ENCODE measurements at places on chromosomes 12 and 14.

DNA sequence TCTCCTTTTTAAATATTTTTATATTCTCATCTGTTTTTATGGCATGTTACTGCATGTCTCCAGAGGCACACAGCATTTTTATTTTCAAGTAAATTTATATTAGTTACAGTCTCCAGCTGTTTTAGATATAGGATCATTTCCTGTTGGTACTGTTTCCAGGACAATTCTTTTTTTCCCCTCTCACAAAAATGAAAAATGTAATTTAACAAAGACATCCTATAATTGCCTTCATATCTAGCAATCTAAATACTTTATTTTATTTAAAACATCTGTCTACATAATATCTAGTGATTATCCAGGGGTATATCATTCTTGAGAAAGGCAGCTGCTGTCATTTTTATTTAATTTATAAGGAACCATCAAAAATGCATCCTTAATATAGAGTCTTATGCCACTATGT, 272.4 kb upstream of the NPAS3 start:
- no peak for DNase-seq

DNA sequence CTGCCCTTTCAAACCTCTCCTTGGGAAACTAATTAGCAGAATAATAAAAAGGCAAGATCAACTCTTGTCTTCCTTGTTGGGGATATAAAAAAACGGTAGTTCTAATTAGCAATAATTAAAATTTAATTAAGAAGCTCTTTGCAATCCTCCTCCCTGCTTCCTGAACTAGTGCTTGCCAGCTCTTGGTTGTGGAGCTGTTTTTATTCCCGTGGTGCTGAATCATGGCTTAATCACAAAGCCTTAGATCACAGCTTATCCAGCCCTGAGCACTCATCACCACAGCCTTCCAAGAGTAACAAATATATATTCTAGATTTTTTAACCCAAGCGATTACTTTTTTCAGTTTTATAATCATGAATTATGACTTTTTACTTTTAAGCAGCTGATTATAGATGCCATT, 63.2 kb upstream of the INSM2 start:
- DNase-seq = no peak

DNA sequence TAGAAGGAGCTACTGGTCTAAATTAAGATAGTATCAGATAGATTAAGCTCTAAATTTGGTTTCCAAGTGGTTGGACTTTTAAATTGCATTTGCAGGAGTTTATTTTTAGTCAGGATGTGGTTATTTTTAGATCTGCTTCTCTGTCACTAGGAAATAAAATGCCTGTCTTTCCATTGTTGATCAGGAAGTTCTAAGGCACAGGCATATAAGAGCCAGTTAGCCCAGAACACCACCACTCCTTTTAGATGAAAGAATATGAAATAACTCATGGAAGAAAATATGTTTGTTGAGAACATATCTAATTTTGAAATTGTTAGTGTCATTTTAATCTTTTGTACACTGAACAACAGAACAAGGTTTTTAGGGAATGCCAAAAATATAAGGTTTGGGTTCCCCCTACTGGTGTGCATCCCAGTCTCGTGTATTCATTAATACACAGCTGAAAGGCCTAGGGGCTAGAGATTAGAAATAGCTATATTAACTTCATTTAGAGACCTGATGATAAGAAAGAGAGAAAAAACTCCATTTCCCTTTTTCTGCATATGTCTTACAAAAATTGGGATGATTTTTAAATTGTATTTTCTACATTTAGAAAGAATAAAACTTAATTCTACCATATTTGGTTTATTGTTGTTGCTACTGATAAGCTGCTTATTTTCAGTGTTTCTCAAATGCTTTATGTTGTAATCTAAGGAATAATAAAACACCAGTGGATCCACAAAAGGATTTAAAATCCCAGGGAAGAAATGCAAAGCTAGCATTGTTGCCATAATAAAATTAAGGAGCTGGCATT, 67.2 kb downstream of the RIC8B start:
- DNase-seq = no peak

- DNase-seq = no peak
Measured at GRCh38 chr12:96077081-96077480, 41.7 kb upstream of the LTA4H start.

- DNase-seq = no peak
Measured at GRCh38 chr12:527241-527640, 67.5 kb downstream of the B4GALNT3 start.

GRCh38 chr12:119012179-119012578, 30.8 kb downstream of the SRRM4 start:
- DNase-seq = no peak

GRCh38 chr12:37672655-37673260, 643.8 kb upstream of the ALG10B start:
- DNase-seq = no peak

DNA sequence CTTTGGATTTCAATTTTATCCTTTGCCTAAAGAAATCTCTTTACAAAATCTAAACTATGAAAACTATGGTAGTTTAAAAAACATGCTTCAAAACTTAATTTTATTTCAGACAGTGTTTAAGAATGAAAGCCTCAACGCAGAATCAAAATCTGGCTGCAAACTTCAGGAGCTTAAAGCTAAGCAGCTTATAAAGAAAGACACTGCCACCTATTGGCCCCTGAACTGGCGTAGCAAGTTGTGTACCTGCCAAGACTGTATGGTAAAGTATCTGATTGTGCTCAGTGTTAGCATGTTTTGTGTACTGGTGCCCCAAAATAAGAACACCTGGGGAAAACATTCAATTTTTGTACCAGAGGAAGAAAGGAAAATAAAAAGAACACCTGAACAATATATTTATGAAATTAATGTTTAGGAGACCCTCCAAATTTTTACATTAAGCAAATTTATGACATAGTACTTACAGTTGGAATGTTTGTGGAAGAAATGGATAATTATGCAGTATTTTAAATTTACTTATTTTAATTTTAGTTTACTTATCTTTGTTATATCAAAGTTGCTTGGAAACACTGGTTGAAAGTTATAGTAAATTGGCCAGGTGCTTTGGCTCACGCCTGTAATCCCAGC, 12.2 kb downstream of the UBR7 start:
- peak; percentile 22 for DNase-seq

DNA sequence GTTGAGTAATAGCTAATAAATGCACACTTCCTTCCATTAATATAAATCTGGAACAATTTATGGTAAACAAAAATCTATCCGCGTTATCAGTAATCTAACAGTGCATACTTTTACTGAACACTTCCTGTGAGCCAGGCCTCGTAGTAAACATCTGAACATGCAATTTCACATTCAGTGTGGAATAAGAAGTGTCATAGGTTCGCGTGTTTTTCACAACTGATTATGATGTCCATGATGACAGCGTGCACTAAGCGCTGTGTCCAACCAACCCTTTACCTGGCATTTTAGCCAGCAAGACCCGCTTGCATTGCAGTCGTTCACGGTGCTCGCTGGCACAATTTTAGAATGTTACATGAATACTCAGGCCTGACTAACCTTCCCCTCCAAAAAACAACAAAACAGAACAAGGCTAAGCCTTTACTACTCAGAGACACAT, 2.1 kb downstream of the PNMA1 start:
- no peak for DNase-seq

DNA sequence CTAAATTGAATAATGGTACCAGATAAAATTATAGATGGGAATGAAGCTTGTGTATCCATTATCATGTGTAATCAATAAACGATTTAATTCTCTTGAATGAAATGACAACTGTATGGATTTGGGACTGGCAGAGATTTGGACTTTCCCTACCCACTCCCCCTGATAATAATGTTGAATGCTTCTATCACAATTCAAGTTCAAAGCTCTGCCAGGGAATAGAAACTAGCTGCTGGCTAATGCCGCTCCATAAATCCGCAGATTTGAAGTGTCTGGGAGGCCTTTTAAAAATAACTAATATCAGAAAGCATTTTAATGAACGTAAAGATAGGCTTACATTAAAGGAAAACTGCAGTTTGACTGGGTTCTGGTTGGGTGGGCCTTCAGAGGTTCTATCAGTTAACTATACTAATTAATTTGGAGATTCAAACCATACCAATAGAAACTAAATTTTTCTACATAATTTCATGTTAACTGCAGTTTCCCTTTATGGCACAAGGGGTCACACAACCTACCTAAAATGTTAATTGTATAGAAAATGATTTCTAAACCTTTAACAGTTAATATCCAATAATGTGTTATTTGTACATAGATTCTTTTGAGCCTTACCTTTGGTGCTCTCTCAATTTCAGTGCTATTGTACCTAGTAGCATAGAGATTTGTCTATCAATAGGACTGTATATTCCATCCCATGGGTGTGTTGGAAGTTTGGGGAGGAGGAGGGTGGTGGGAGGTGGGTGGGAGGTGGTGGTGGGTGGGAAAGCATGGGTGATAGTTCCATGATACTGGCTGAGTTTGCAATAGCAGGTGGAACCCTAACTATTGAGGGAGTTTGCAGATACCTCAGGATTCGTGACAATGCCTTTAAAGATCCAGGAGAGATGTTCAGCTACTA, 4.9 kb downstream of the HNRNPA1 start:
- DNase-seq = no peak

- peak; percentile 55 for DNase-seq
Measured at GRCh38 chr14:74905595-74906142, 17.4 kb downstream of the RPS6KL1 start.

GRCh38 chr12:101889211-101889752, 11.9 kb downstream of the DRAM1 start:
- no peak for DNase-seq

GRCh38 chr14:68612049-68612448, 180.8 kb downstream of the ZFP36L1 start:
- no peak for DNase-seq

- DNase-seq = no peak
Measured at GRCh38 chr12:12715128-12715458, 2.1 kb upstream of the CDKN1B start.

DNA sequence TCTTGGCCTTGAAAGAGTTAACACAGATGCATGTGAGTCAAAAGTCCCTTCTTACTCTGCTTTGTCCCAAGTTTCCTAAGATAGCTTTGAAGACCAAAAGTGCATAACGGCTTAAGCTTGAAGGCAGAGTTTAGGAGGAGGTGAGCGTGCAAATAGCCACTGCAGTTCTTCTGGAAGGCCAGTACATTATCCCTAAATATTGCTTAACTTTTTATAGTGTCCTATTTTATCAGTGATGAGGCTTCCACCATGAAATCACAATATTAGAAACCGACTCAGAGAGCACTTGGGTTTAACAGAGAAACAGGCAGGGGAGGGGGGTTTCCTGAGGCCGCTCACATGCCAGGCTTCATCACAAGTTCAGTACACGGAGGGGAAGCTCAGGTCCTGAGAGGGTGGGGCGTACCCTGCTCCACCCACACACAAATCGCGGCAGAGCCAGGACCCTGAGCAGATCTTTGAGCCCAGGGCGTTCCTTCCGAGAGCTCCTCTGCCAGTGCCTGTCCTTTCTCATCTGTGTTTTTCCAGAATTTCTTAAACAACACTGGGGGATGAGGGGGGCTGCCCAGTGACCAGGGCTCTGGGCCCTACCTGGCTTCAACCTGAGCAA, 26.8 kb upstream of the BDKRB2 start:
- no peak for DNase-seq

DNA sequence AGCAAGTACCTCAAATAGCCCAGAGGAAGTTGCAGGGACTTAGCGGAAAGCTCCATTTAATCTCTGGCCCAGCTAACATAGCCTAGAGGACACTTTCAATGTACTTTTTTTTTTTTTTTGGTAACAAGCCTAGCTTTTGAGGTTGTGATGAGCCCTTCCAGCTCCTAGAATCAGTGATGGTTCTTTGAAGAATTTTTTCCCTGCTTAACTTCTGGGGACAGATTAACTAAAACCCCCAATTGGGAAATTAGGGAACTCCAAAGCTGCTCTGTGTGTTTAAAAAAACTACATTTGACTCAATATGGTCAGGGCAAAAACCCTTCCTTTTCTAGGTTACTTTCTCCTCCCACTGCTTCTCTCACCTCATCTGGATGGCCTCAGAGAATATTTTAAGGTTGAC, 23.9 kb upstream of the ITGA5 start:
- no peak for DNase-seq

DNA sequence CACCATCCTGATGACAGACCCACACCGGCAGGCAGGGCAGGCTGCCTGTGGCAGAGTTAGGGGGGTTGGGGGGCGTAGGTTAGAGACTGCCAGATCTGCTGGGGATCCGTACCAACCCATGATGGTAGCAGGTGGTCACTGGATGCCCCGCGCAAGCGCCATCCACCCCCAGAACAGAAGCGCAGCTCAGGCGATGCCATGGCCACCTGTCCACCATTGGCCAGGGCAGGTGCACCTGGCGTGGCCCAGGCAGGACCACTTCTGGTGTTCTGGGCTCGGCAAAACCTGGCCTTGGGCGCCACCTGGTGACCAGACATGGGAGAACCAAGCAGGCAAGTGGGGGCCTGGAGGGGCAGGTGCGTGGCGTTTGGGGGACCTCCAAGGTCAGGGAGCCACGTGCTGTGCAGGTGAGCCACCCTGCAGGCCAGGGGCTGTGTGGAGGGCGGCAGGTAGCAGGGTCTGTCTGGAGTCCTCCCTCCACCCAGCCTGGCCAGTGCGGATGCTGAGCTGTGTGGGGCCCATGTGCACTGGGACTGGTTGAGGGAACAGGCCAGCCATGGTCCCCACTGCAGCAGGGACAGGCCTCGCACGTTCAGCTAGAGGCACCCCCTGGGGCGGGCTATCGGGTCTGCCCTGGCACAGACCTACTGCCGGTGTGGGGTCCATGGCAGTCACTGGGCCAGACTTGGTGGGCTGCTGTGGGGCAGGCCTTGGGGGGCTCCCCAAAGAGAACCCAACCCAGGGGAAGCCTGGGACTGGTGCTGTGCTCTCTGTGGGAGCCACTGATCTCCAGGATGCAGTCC, 15.6 kb downstream of the BAG5 start:
- DNase-seq = peak; percentile 71

- no peak for DNase-seq
Measured at GRCh38 chr12:12724421-12725085, 7.4 kb downstream of the CDKN1B start.

DNA sequence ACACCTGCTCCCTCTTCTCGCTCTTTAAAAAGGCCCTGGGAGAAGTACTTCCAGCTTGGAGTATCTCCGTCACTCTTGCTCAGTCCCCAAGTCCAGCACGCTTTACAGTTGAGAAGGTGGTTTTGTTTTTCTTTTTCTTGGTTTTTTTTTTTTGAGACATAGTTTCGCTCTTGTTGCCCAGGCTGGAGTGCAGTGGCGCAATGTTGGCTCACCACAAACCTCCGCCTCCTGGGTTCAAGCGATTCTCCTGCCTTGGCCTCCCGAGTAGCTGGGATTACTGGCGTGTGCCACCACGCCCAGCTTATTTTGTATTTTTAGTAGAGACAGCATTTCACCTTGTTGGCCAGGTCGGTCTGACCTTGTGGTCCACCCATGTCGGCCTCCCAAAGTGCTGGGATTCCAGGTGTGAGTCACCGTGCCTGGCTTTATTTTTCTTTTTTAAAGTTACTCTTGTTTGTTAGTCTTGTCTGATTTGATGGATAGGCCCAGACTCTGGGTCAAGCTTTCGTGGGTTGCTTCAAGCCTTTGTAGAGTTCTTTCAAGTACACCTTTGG, 1.9 kb downstream of the TDRD9 start:
- DNase-seq = no peak
